ENCODE measurements at places on chromosomes 11 and 22.

GRCh38 chr22:38033522-38034277, 23.5 kb upstream of the PICK1 start:
- no peak for DNase-seq

DNA sequence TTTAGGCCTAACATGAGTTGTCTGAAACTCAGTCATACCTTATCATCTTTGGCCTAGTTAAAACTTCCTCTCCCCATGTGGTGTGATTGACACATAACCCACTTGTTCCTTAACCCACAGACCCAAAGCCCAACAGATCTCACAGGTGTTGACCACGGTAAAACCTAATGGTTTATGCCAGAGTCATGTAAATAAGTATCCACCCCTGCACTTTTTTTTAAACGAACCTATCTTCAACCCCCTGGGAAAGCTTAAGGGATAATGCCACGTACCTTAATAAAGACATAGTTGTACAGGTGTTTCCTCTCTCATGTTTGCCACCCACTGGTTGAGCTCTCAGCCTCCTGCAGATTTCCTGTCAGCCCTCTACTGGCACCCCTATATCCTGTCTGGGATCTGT, 709.3 kb upstream of the CCDC179 start:
- DNase-seq, result no peak

GRCh38 chr22:48574776-48575617, 1252.7 kb downstream of the BRD1 start:
- DNase-seq, result no peak

DNA sequence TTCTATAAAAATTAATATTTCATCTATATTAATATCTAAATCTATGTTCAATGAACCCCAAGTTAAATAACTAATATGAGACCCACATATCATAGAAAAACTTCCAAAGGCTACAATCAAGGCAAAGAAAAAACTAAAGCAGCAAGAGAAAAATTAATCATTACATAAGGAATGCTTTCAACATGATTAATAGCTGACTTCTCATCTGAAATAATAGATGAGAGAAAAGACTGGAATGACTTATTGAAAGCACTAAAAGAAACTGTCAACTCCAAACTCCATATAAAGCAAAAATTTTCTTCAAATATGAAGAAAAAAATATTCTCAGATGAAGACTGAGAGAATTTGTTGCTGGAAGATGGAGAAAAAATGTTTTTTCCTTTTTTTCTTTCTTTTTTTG, 13.0 kb downstream of the TRIM5 start:
- no peak for DNase-seq

- no peak for DNase-seq
These were observed 8.1 kb downstream of the NXPE4 start for GRCh38 chr11:114587398-114587953.

DNA sequence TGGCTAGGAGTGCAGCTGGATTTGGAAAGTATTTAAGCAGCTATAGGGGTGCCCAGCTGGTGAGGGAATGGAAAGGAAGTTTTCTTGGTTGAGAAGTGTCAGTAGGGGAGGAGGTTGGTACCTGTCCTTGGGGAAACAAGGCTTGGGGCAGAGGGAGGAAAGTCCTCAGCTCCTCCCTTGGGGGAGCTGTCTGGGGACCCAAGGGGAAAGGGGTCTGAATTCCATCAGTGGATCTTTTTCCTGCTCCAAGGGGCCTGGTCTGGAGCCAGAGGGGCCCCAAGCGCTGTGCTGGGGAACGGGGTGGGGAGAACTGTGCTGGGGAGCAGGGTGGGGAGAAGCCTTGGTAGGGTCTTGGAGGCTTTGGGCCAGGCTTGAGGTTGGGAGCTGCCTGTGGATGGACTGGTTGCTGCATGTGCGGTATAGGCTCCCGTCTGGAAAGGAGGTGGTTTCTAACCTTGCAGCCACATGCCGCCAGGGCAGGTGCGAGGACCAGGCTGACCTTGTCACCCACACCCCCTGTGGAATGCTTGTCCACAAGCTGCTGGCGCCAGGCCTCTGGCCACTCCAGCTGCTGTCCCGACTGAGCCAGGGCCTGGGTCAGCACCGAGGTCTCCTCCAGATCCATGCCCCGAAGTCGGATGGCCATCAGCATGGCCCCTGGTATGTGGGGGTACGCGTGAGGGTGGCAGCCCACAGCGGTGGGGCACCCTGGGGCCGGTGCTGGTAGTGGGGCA, 963 bp downstream of the TYMP start:
- DNase-seq, result no peak

GRCh38 chr11:65471447-65471891, 27.4 kb upstream of the MALAT1 start:
- no peak for DNase-seq

GRCh38 chr22:47400701-47401591, 638.5 kb downstream of the TBC1D22A start:
- DNase-seq, result no peak

GRCh38 chr11:95968585-95968984, 44.7 kb upstream of the MTMR2 start:
- no peak for DNase-seq

DNA sequence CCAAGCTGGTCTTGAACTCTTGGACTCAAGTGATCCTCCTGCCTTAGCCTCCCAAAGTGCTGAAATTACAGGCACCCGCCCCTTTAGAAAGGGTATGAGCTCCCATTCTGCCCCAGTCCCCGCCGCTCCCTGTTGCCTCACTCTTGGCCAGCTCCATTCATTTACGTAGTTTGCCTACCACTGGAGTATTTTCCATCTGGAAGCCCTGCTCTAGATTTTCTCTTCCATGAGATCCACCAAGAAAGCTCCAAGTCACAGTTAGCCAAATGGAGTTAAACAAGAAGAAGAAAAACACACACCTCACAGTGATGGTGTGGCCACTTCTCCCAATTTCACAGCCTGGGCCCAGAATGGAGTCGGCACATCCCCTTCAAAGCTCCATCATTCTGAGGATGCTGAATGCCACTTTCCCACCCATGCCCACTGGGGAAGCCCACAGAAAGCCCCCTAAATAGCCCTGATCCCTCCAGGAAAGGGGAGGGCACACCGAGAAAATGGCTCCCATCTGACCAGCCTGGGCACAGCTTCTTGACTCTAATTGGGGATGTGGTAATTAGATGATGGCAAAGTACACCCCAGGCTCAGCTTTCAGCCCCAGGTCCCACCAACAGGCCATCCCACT, 381.2 kb downstream of the MN1 start:
- DNase-seq, result no peak

- no peak for DNase-seq
These were observed 57.0 kb downstream of the MYH9 start for GRCh38 chr22:36330655-36331305.

DNA sequence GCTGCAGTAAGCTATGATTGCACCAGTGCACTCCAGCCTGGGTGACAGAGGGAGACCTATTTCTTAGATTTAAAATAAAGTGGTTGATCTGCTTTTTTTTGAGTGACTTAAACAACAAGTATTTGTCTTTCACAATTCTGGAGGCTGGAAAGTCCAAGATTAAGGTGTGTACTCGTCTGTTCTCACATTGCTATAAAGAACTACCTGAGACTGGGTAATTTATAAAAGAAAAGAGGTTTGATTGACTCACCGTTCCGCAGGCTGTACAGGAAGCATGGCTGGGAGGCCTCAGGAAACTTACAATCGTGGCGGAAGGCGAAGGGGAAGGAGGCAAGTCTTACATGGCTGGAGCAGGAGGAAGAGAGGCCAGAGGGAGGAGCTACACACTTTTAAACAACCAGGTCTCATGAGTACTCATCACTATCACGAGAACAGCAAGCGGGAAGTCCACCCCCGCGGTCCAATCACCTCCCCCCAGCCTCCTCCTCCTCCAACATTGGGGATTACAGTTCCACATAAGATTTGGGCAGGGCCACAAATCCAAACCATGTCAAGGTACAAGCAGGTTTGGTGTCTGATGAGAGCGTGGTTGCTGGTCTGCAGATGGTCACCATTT, 19.7 kb upstream of the OSBPL5 start:
- DNase-seq, result no peak

- no peak for DNase-seq
These were observed 125.3 kb downstream of the DBX1 start for GRCh38 chr11:20034941-20035340.

- DNase-seq, result no peak
These were observed 49.8 kb downstream of the FEZ1 start for GRCh38 chr11:125446279-125446678.

DNA sequence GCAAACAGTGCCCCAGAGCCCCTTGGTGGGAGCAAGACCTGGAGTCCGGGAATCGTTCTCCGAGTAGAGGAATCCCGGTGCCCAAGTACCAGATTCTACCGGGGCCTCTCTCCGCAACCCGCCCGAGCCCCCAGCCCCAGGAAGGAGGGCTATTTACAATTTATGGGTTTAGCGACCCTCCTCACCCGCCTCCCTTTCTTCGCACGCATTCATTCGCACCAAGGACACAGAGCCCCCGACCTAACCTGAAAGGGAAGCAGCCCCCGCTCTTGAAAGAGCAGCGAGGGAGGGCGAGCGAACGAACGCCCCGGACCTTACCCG, 628 bp downstream of the LRP4 start:
- DNase-seq, result no peak

DNA sequence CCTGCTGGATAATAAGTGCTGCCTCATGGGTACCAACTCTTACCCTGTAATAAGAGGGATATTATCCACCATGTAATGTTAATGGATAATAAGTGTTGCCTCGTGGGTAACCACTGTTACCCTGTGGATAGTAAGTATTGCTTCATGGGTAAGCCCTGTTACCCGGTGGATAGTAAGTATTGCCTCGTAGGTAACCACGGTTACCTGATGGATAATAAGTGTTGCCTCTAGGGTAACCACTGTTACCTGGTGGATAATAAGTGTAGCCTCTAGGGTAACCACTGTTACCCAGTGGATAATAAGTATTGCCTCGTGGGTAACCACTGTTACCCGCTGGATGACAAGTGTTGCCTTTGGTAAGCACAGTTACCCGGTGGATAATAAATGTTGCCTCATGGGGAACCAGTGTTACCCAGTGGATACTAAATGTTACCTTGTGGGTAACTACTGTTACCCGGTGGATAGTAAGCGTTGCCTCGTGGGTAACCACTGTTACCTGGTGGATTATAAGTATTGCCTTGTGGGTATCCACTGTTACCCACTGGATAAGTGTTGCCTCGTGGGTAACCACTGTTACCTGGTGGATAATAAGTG, 18.6 kb upstream of the NXPE4 start:
- no peak for DNase-seq

GRCh38 chr22:46761539-46762237, 762 bp upstream of the TBC1D22A start:
- no peak for DNase-seq

DNA sequence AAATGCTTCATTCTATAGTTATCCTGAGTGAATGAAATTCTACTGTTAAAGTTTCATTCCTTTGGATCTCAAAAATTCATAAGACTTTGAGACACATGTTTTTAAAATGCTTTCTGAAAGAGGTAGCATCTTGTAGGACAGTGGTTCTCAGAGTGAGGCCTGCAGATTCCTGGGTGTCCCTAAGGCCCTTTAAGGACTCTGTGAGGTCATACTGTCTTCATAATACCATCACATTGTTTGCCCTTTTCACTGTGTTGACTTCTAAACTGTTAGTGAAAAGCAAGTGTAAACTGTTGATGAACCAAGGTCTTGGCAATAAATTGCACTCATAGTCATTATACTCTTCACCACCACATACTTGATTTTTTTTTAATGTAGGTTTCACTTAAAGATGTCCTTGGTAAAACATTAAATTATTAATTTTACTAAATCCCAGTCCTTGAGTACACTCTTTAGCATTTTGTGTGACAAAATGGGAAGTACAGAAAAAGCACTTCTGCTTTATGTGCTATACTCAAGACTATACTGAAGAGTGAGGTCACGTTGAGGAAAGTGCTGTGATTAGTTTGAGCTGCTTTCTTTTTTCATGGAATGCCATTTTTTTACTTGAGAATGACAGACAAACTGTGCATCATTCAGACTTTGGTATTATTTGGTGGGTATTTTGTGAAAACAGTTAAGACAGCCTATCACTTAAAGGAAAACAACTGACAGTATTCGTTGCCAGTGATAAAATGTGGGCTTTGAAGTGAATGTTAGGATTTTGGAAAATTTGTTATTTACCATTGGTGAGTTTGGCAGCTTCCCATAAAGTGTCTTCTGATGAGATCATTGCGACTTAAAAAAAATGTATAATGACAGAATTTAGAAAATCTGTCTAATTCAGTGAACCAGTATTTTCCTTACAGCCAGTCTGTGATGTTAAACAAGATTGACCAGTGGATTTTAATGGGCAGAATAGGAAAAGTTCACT, 61.1 kb downstream of the SPECC1L start:
- DNase-seq, result no peak

DNA sequence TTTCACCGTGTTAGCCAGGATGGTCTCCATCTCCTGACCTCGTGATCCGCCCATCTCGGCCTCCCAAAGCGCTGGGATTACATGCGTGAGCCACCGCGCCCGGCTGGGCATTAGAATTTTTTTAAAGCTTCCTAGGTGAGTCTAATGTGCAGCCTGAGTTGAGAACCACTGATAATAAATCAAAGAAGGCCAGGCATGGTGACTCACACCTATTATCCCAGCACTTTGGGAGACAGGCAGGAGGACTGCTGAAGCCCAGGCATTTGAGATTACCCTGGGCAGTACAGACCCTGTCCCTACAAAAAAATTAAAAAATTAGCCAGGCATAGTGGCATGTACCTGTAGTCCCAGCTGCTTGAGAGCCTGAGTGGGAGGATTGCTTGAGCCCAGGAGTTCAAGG, 13.7 kb downstream of the MEI1 start:
- DNase-seq, result no peak

GRCh38 chr11:47234669-47235100, 13.9 kb downstream of the ACP2 start:
- peak; percentile 57 for DNase-seq

GRCh38 chr11:574632-575312, 1.5 kb upstream of the PHRF1 start:
- no peak for DNase-seq

DNA sequence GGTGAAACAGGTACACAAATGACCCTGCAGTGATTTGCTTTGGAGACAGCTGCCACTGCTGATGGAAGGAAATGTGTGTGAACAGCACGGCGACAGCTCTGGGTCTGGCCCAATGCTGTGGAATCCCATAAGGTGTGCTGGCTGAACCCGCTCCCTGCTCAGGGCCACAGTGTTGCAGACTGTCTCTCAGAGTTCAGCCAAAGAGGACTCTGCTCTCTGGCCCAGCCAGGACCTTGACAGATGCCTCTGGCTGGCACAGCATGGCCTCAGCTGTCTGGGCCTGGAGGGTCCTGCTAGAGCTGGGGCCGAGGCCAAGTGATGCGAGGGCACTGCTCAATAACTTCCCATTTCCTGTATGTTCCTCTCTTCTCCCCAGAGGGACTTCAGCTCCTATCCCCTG, 5.3 kb upstream of the ABCC8 start:
- no peak for DNase-seq

GRCh38 chr22:28105413-28105812, 186.4 kb upstream of the PITPNB start:
- DNase-seq, result no peak

- DNase-seq, result no peak
These were observed 353.7 kb downstream of the INSC start for GRCh38 chr11:15468466-15468865.

- DNase-seq, result no peak
These were observed 3.0 kb downstream of the RASSF10 start for GRCh38 chr11:13012056-13012661.

Measured in activated CD8-positive, alpha-beta memory T cell treated with anti-CD3 and anti-CD28 coated beads for 1 hour (primary cell).